ENCODE measurements at places on chromosomes 5 and 9.

- no peak for DNase-seq
Measured at GRCh38 chr5:9176641-9177040, 369.2 kb downstream of the SEMA5A start.

- DNase-seq: no peak
Measured at GRCh38 chr9:89524963-89525362, 27.1 kb upstream of the SEMA4D start.

DNA sequence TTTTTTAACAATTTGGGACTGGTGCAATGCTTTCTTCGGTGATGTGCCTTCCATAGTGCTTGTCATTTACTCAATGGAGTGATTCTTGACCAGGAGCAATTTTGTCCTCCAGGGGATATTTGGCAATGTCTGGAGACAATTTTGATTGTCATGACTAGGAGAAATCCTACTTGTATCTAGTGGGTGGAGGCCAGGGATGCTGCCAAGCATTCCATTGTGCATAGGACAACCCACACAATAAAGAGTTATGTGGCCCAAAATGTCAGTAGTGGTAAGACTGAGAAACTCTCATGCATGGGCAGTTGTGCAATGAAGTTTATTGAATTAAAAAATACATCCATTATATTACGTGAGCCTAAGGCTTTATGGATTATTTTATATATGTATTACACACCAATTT, 70.5 kb downstream of the FOCAD start:
- DNase-seq: no peak

GRCh38 chr9:88794100-88794499, 197.2 kb upstream of the S1PR3 start:
- DNase-seq: no peak

GRCh38 chr9:123345567-123345955, 10.4 kb upstream of the CRB2 start:
- DNase-seq: no peak

- no peak for DNase-seq
Measured at GRCh38 chr5:60996368-60996767, 51.4 kb downstream of the NDUFAF2 start.

- DNase-seq: no peak
Measured at GRCh38 chr9:137167277-137167746, 2.5 kb downstream of the LRRC26 start.

DNA sequence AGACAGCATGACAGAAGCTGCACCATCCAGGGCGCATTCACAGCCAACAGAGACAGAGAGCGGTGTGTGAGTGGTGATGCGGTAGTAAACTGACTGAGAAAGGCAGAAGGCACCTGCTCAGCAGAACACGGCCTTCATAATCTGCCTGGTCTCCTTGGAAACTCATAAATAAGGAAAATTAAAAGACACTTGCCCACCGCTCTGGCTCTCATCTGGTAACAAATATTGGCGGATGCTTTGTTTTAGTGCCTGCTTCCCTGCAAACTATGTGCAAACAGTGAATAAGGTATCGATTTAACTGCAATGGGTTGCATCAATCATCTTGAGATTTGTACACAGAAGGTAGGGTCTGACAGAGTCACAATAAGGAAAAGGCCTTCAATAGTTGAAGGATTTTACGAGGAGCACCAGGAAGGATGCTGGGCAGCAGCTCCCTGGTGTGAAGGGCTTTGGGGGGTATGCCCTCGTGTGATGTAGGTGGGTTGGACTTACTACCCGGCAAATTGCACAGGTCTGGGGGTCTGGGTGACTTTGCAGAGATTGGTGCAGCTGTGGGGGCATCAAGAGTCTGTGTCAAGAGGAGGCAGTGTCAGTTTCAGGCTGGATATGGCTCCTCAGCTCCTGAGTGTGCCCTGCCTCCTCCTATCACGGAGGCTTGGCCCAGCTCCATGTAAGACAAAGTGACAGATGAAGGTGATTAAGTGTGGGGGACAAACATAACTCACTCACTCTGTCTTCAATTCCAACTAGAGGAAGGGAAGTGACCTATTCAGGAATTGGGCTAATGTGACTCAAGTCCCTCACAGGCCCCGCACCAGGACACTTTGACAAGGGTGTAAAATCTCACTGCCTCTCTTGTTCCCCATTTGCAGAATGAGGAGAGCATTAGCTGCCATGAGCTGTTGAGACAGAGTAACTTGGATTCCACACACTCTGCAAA, 166.7 kb downstream of the ICE1 start:
- DNase-seq: no peak

DNA sequence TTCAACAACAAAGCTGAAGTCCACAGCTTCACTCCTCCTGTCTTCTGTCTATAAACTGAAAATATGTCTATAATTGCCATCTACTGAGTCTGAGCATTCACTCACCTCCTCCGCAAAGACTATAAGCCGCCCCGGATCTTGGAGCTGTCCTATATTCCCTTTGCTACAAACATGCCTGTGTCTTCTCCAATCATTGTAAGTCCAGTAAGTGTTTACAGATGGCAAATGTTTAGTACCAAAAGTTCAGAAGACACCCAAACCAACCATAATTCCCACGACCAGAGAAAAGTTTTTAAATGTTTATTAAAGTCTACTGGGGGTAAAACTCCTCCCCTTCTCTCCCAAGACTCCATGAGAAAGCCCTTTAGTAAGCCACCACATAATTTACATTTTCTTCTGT, 80.9 kb downstream of the EBF1 start:
- DNase-seq: no peak

- peak; percentile 46 for DNase-seq
Measured at GRCh38 chr9:134585746-134586706, 55.6 kb upstream of the COL5A1 start.

DNA sequence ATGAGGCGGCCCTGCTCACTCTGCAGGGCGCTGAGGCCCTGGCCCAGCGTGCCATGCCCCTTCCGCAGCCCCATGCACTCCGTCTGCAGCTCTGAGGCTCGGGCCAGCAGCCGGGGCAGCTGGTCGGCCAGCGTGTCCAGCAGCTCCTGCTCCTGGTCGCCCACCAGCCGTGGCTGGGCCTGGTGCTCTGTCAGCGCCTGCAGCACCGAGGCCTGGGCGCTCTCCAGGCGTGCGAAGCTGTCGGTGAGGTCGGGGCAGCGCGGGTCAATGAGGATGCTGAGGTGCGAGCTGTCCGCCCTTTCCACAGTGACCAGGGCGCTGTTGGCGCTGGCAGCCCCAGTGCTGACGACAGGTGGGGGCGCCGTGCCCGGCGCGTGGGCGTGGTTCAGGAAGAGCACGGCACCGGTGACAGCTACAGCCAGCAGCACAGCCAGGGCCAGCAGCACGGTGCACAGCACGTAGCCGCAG, 9.4 kb downstream of the FIBCD1 start:
- no peak for DNase-seq

Data from DMS 273 treated with DMSO at 0.1 percent for 48 hours (cell line).